ENCODE measurements at places on chromosomes 6 and 20. TPM values are rescaled to one million over a fixed set of nuclear protein-coding genes. Genes with fewer than 3 reads are reported as not detected.
A peak's percentile ranks its signal among the peaks of the same experiment; 100 is the strongest.

DNA sequence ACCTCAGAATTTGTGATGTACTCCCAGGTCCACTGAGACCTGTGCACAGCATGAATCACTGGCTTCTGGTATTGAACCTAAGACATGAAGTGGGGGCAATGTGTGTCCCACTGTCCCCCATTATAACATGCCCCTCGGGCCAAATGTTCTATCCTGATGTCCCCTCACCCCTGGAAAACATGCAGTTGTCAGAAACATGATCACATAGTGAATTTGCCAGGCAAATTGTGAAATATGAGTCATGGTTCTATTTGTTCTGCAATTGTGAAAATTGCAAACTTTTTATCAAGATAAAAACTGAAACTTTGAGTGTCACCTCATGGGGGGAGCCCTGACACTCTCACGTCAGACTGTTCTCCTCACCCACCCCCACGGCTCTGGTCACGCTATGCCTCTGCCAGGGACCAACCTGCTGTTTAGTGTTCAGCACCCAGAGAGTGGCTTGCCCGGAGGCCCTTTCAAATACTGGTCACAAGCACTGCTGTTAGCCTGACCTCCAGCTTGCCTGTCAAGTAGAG is 305.3 kb downstream of the CLIC5 start:
- no peaks in the 10 kb centered on the region for H3K4me1 ChIP-seq
- no peaks in the 10 kb centered on the region for H3K27me3 ChIP-seq
- no peak overlapping the region for H3K27ac ChIP-seq
- no peak overlapping the region for H3K4me3 ChIP-seq
- DNase-seq: no peak

- H3K27me3 ChIP-seq: no peaks in the 10 kb centered on the region
- peak; percentile 17 for DNase-seq
- no peak overlapping the region for H3K4me3 ChIP-seq
- no peak overlapping the region for H3K27ac ChIP-seq
Observed at GRCh38 chr6:169961772-169962561, 210.5 kb downstream of the ERMARD start.

DNA sequence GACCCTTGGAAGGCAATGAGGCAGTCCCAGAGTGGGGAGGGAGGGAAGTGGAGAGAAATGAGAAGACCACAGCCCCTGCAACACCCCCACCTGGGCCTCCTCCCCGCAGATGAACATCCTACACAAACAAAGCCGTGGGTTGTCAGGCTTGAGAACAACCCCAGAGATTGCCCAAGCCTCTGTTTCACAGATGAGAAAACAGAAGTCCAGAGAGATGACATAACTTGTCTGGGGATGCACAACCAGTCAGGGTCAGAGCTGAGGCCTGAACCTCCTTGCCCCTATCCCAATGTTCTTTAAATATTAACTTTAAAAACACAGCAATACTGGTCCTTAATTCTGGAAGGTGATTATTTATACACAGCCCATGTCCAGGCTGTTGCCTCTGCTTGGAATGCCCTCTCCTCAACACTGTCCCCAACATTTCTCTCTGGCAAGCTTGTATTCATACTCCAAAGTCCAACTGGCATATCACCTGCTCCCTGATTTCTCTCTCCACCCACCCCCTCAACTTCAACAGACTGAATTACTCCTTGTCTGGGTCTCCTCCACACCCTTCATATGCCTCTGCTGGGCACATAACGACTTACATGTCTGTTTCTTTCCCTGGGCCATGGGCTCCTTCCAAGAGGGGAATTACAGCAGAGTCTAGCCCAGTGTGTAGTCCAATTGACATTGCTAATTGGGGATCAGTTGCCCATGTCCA is 135.5 kb upstream of the LRFN2 start:
- H3K36me3 ChIP-seq: no peaks in the 10 kb centered on the region
- H3K27me3 ChIP-seq: no peaks in the 10 kb centered on the region
- H3K4me3 ChIP-seq: no peak overlapping the region
- H3K4me1 ChIP-seq: no peaks in the 10 kb centered on the region
- no peak for DNase-seq

GRCh38 chr6:158026901-158027589 is 45.4 kb downstream of the SYNJ2 start:
- no peaks in the 10 kb centered on the region for H3K27me3 ChIP-seq
- no peak overlapping the region for H3K4me3 ChIP-seq
- no peaks in the 10 kb centered on the region for H3K36me3 ChIP-seq
- peak overlapping the region; percentile 62 for H3K27ac ChIP-seq
- no peak for DNase-seq
- peaks cover 12% of the 10 kb centered on the region for H3K4me1 ChIP-seq

DNA sequence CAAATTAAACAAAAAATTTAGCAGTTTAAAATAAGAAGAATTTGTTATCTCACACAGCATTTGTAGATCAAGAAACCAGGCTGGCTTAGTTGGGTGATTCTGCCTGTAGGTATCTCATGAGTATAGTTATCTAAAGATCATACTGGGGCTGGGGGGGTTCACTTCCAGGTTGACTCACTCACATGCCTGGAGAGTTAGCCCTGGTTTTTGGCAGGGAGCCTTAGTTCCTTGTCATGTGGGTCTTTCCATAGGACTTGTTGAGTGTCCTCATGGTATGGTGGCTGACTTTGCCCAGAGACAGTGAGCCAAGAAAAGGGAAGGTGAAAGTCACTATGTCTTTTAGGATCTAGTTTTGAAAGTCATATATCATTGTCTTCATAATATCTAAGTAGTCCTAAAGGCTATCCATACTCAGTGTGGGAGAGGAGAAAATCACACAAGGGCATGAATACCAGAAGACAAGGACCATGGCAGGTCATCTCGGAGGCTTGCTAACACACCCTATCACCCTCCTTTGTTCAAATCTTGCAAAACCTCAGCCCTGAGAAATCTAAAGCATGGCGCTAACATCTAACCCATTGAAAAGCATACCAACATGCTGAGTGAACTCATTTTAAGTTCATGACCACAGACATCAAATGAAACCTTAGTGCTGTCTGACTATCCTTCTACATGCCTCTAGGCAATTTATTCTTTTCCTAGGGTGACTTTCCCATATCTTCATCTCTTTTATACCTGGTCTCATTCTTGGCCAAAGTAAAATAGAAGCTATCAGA is 39.2 kb downstream of the CYP24A1 start:
- no peaks in the 10 kb centered on the region for H3K27me3 ChIP-seq
- no peaks in the 10 kb centered on the region for H3K36me3 ChIP-seq
- DNase-seq: no peak
- H3K4me3 ChIP-seq: no peak overlapping the region
- no peak overlapping the region for H3K27ac ChIP-seq

DNA sequence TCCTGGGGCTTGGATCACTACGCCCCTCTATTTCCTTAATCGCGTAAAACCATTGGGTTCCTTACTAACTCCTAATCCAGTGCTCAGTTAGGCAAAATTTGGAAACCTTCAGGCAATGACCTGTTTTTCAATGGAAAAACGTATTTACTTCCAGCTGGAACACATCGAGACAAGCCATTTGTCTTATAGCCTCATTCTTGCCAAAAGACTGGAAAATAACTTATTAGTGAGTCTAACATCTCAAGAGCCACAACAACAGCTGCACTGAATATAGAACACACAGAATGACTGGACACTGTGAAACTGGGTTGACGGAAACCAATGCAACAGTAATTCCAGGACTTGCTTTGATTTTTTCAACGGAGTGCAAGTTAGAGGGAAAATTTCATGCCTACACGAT is 125.2 kb upstream of the MAP3K7 start:
- no peaks in the 10 kb centered on the region for H3K4me1 ChIP-seq
- no peak overlapping the region for H3K4me3 ChIP-seq
- H3K36me3 ChIP-seq: no peaks in the 10 kb centered on the region
- DNase-seq: no peak
- no peaks in the 10 kb centered on the region for H3K27me3 ChIP-seq

DNA sequence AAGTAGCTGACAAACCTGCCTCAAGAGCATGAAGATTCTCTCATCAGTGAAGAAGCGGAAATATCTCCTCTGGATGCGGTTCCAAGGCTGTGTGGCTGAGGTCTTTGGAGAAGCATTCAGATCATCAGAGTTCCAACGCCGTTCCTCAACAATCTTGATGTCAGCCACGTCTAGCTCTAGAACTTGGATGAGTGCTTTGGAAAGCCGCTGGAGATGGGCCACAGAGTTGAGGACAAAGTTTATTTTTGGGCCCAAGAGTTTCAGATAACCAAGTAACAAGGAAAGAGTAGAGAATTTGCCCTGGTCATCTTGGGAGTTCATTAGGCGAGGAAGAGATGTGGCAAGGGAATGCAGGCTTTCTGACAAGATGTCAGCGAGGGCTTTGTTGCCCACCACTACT is 20.9 kb downstream of the TTI1 start:
- no peak overlapping the region for H3K27ac ChIP-seq
- no peaks in the 10 kb centered on the region for H3K27me3 ChIP-seq
- peaks cover 7% of the 10 kb centered on the region for H3K36me3 ChIP-seq
- no peaks in the 10 kb centered on the region for H3K4me1 ChIP-seq
- no peak for DNase-seq

DNA sequence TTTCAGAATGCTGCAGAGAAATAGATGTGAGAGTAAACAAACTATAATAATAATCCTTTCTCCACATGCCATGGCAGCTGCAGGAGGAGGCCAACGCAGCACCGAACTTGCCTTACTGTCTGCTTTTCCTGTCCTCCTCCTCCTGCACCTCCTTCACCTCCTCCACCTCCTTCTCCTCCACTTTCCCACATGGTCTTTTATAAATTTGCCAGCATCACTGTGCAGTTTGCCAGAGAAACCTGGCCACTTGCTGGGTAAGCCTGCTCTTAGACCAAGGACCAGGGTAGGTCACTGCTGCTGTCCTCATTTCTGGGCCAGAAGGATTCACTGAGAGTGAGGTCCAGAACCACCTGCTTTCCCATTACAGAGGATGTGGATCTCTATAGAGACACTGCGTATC is 8.7 kb downstream of the SGK1 start:
- no peaks in the 10 kb centered on the region for H3K27me3 ChIP-seq
- H3K4me1 ChIP-seq: no peaks in the 10 kb centered on the region
- H3K4me3 ChIP-seq: no peak overlapping the region
- DNase-seq: no peak
- no peak overlapping the region for H3K27ac ChIP-seq
- H3K36me3 ChIP-seq: no peaks in the 10 kb centered on the region

DNA sequence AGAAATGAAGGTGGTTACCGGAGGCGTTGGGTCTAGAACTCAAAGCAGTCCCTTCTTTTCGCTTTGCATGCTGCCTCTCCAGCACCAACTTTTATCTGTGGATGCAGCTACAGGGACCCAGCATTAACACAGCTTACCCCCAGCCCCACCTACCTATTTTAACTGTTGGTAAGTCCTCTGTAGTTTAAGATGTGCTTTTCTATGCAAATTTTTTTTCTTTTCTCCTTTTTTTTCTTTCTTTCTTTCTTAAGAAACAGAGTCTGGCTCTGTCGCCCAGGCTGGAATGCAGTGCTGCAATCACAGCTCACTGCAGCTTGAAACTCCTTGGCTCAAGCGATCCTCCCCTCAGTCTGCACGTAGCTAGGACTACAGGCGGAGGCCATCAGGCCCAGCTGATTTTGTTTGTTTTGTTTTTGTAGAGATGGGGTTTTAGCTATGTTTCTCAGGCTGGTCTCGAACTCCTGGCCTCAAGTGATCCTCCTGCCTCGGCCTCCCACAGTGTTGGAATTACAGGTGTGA is 6.5 kb upstream of the USP45 start:
- no peaks in the 10 kb centered on the region for H3K4me1 ChIP-seq
- H3K4me3 ChIP-seq: peak overlapping the region; percentile 62
- no peaks in the 10 kb centered on the region for H3K27me3 ChIP-seq

DNA sequence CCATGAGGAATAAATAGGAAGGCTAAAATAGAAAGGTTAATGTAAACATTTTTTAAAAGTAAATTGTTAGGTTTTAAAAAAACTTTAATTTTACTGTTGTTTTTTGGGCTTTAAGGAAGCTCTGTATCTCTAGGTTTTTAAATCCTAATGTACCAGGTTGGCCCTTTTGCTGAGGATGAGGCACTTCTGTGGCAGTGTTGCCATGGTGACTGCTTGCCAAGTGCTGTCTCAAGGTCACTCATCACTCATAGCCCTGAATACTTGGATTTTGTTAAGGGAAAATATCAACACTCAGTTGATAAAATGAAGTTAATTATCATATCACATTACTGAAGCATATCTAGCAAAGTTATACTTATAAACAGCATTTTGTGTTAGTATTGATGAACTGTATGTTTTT is 50.2 kb downstream of the NCOA3 start:
- DNase-seq: no peak
- H3K27ac ChIP-seq: no peak overlapping the region
- H3K27me3 ChIP-seq: no peaks in the 10 kb centered on the region
- no peaks in the 10 kb centered on the region for H3K4me1 ChIP-seq
- H3K4me3 ChIP-seq: no peak overlapping the region

- H3K27me3 ChIP-seq: no peaks in the 10 kb centered on the region
- H3K4me1 ChIP-seq: no peaks in the 10 kb centered on the region
- no peaks in the 10 kb centered on the region for H3K36me3 ChIP-seq
- H3K27ac ChIP-seq: no peak overlapping the region
- DNase-seq: no peak
- H3K4me3 ChIP-seq: no peak overlapping the region
Observed at GRCh38 chr6:103356531-103356930, 1503.2 kb downstream of the HACE1 start.

GRCh38 chr20:6519556-6519955 is 247.9 kb upstream of the BMP2 start:
- no peak for DNase-seq
- no peak overlapping the region for H3K27ac ChIP-seq
- H3K4me3 ChIP-seq: no peak overlapping the region
- H3K36me3 ChIP-seq: no peaks in the 10 kb centered on the region
- no peaks in the 10 kb centered on the region for H3K27me3 ChIP-seq
- H3K4me1 ChIP-seq: no peaks in the 10 kb centered on the region

DNA sequence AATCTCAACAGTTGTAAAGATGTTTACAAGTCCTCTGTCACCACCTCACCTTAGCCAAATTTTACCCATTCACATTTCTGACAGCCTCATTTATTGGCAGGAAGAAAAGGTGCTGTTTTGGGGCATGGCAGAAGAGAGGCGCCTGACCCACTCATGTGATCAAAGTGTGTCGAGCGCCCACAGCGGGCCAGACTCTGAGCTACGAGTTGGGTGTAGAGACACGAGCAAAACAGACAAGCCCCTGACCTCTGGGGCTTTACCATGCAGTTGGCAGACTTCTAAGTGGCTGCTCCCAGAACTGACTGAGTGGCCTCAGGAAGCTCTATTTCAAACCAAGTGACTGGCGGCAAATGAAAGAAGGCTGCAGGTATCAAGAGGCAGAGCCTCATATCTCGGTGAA is 167.0 kb downstream of the SOBP start:
- H3K36me3 ChIP-seq: no peaks in the 10 kb centered on the region
- DNase-seq: no peak
- no peaks in the 10 kb centered on the region for H3K27me3 ChIP-seq
- peaks cover 4% of the 10 kb centered on the region for H3K4me1 ChIP-seq
- H3K27ac ChIP-seq: no peak overlapping the region

The CFAP61 gene
- total RNA-seq: 0.32 TPM

The C20orf202 gene
- 0.19 TPM for total RNA-seq

The BPIFB1 gene
- total RNA-seq: 0.20 TPM

The BMP7 gene
- total RNA-seq: 3.2 TPM

The ENPP3 gene
- total RNA-seq: 11.5 TPM

The FAM83C gene
- total RNA-seq: not detected

The HMGCLL1 gene
- 0.52 TPM for total RNA-seq

All from colonic mucosa (tissue), 4 donors.